ENCODE measurements at places on chromosomes 1 and 21. TPM values are rescaled to one million over a fixed set of nuclear protein-coding genes. Genes with fewer than 3 reads are reported as not detected.

The ZNF593OS gene
- total RNA-seq, result 0.31 TPM

The DNASE2B gene
- 0.09 TPM for total RNA-seq

The C1orf141 gene
- total RNA-seq, result not detected

The FOXO6 gene
- 3.5 TPM for total RNA-seq

The SLC25A34 gene
- total RNA-seq, result 5.8 TPM

The LMX1A gene
- 0.84 TPM for total RNA-seq

The IL10 gene
- 1.1 TPM for total RNA-seq

The FMO5 gene
- total RNA-seq, result 1.0 TPM

The PLA2G4A gene
- total RNA-seq, result 7.1 TPM

The LRRC3 gene
- total RNA-seq, result 0.98 TPM

The INKA2 gene
- total RNA-seq, result 37.7 TPM

The OR2T33 gene
- not detected for total RNA-seq

The KLHDC7A gene
- total RNA-seq, result not detected

The CLCA1 gene
- total RNA-seq, result not detected

The KPRP gene
- total RNA-seq, result not detected

The JMJD4 gene
- total RNA-seq, result 19.8 TPM

The ARHGEF11 gene
- 20.9 TPM for total RNA-seq

The FMO2 gene
- 0.44 TPM for total RNA-seq

The MPL gene
- 0.09 TPM for total RNA-seq

The NR1I3 gene
- total RNA-seq, result not detected

The AMIGO1 gene
- 12.3 TPM for total RNA-seq

The CD1D gene
- 1.6 TPM for total RNA-seq

Measured in muscle of leg (tissue), 16 donors.